ENCODE measurements at places on chromosomes 2 and 18.

DNA sequence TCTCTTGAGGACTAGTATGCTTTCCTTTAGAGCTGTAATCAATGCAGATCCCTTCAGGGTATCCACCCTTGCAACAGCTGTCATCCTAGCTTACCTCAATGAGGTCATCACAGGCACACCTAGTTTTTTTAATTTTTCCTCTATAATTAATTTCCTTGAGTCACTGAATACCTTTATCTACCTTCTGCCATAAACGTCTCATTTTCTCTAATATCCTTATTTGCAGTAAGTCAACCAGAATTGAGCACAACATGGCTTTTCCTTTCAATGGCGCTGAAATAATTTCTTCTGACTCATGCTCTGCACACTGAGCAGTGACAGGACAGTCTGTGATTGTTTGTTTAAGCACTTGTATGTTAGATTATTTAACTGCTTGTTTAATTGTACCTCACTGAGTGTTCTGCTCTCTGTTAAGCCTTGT lies 49.4 kb downstream of the ETAA1 start:
- DNase-seq, result no peak

GRCh38 chr2:171316220-171316619 lies 117.6 kb downstream of the METTL8 start:
- DNase-seq, result no peak

- no peak for DNase-seq
Measured at GRCh38 chr18:58542426-58543159, 86.3 kb downstream of the ALPK2 start.

DNA sequence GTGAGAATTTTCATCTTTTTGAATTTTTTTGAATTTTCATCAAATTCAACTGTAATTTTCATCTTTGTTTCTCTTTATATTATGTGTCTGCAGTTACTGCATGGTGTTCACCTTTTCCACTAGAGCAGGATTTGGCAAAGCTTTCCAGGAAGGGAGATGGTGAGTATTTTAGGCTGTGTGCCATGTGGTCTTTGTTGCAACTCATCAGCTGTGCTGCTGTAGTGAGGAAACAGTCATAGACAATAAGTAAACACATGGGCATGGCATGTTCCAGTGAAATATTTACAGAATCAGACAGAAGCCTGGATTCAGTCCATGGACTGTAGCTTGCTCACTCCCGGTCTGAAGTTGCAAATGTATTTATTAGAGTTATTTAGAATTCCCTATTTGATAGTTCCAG lies 120.4 kb downstream of the DCDC2C start:
- no peak for DNase-seq

GRCh38 chr2:1823187-1824169 lies 79.2 kb upstream of the PXDN start:
- no peak for DNase-seq

DNA sequence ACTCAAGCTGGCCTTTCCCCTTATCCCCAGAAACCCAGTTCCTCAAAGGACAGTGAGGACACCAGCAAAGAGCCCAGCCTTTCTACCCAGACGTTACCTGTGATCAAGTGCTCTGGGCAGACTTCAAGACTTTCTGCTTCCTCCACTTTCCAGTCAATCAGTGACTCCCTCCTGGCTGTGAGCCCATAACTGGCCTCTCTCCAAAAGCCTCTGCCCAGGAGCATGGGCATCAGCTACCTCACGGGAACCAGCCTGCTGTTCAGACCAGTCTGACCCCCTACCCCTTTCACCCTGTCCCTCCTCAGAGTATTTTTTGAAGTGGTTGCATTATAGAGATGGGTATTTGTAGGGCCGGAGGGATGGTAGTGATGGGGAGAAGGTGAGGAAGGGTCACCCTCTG lies 27.7 kb upstream of the CYP27A1 start:
- DNase-seq, result no peak

DNA sequence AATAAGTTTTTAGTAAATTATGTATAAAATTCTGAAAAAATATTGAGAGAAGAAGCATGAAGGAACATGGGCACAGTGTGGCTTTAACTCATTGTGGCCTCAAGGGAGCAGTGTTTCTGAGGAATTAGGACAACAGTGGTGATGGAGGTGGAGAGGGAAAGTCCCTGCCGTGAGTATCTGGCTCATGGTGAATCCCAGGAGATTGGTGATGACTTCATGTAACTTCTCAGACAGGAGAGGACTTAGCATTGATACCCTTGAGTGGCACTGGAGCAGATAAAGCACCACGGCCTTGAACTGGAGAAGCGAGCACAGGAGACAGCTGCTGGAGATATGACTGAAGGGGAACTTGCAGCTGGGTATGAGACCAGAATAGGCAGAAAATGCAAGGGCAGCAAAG lies 35.0 kb upstream of the LRP1B start:
- no peak for DNase-seq

DNA sequence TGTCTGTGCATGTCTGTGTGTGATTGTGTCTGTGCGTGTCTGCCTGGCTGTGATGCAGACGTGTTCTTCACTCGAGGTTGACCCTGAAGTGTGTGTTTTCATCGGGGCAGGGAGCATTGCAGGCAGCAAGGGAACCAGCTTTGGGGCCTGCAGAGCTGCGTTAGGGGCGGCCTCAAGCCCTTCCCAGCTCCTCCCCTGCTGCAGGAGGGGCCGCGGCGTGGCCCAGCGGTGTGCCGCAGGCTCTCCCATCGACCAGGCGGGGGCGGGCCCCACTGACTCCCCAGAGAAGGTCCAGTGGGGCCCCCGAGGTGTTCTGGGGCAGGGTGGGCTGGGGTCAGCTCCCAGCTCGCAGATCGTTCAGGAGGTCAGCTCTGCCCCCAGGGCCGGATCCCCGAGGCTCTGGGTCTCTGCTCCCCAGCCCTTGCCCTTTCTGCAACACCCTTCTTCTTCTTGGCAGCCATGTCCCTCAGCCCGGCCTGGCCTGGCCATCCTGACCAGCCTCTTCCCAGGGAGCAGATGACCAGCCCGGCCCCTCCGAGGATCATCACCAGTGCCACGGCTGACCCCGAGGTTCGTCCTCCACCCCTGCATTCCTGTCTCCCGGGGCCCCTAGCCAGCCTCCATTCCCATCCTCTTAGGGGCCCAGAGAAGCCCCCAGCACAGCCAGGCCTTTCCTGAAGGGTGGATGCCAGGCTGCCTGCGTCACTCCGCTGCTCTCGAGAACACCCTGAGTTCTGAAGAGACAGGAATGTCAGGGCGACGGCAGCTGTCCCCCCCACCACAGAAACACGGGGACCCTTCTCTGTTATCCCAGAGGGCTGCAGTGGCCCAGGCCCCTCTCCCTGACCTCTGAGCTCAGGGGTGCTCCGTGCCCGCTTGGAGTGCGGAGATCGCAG lies 11.1 kb upstream of the KLHL30 start:
- DNase-seq, result no peak

DNA sequence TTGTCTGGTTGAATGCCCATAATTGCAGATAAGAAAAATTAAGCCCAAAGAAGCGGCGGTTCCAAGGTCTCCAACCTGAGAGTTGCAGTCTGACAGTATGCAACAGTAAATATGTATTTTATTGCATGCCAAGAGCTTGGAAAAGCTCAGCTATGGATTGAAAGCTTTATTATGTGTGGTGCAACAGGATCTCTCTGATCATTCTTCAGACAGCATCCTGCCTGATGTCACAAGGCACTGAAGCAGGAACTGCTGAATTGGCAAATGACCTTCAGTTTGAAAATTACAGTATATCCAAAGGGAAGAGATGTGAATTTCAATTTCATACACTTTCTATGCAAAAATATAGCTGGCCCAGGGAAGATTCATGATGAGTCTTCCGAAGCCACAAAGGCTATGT lies 42.5 kb downstream of the DOCK10 start:
- peak; percentile 54 for DNase-seq

GRCh38 chr2:10638093-10638492 lies 51.7 kb downstream of the NOL10 start:
- DNase-seq, result no peak

DNA sequence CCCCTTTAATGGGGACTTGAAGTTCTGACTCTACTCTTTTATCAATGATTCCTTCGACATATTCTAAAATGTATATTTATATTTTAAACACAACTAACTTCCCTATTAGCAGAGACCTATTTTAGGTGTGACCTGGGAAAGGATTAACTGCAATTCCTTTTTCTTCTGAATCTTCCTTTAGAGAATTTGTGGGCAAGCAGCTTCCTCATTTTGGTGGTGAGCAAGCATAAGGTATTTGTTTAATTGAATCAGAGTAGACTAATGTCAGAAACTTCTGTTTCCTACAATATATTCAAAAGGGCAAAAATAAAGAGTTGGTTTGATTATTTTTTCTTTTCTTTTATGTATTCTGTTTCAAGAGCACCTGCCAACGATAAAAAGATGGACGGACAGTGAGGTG lies 237.0 kb downstream of the IKZF2 start:
- DNase-seq, result peak; percentile 15
